ENCODE measurements at places on chromosomes 12 and 14. TPM values are rescaled to one million over a fixed set of nuclear protein-coding genes. Genes with fewer than 3 reads are reported as not detected.

Gene SSTR1
- polyA plus RNA-seq = 2.4 TPM

Gene LRRC43
- polyA plus RNA-seq = 4.8 TPM

DNA sequence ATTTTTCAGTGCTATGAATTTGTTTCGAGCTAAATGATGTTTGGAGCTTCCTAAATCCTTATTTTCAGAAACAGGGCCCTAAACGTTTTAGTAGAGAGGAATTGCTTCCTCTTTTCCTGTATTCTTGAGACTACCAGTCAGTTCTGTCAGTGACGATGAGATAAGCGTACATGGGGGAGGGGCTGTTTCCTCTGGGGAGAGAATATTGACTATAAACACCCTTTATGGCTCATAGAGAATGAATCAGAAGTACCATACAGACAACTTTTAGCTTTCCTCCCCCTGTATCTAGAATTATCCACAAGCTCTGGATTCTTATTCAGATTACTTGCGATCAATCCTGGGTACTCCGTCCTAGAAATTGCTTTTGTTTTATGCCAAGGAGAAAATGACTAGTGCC is 5.1 kb downstream of the TBK1 start:
- DNase-seq = no peak

Gene MYO1H
- polyA plus RNA-seq = 3.9 TPM

Gene LTBR
- 67.5 TPM for polyA plus RNA-seq

DNA sequence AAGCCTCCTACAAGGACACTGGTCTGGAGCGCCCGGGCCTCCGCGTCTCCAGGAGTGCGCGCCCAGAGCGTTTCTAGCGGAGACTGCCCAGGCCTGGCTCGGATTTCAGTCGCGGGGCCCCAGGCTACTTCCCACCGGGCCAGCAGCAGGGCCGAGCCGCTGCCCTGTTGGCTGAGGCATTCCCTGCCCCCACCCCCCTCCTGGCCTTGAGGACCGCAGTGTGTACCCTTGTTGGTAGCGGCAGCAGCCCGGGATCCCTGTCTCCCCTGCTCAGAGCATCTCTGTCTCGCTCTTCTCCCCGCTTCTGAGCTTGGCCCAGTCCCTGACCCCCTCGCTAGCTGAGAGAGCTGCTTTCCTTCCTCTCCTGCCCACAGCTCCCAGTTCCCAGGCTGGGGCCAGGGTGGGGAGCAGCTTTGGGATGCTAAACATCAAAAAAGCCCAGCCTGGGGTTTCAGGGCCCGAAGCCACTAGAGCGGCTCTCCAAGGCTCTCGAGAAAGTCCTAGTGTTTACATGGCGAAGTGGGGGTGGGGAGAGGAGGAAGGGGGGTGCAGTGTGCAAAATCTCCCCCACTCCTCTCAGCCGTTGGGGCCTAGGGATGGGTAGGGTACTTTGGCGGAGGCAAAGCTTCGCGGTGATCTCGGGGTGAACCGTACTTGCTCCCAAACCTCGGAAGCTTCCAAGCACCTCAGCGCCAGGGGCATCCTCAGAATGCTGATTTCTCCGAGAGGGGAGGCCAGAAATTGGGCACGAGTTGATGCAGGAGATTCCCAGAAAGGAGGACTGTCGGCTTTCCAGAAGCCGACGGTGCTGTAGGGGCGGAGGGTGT is 6.4 kb downstream of the NKX2-1 start:
- DNase-seq = no peak

- no peak for DNase-seq
Measured at GRCh38 chr14:74988993-74989392, 13.7 kb upstream of the EIF2B2 start.

Gene A2M
- 222 TPM for polyA plus RNA-seq

- DNase-seq = no peak
Measured at GRCh38 chr12:107610021-107610859, 75.4 kb upstream of the PWP1 start.

DNA sequence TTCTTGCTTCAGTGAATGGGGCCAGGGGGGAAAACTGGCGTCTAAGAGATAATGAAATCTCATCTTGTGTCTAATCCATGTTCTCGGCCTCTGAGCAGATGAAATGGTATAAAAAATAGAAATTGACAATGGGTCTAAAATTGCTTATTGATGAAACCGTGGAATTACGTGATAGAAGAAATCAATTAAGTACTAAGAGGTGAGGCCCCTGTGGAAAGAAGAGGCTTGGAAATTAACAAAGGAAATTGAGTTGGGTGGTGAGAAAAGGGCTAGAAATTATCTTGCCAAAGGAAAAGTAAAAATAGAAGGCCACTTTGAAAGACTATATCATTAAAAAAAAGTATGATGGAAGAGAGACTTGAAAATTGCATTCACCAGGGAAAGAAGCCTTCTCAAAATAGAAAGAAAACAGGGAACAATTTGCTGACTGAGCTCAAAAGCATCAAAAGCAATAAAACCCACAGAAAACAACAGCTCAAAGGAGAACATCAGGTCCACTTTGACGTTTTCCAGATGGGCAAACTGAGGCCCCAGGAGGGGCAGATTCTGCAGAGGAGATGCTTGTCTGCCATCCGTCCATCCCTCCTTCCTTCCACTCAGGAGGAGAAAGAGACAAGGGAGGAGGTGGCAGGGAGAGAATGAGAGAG is 226.1 kb upstream of the RTL1 start:
- no peak for DNase-seq
